ENCODE measurements at places on chromosomes 3 and 15. TPM values are rescaled to one million over a fixed set of nuclear protein-coding genes. Genes with fewer than 3 reads are reported as not detected.

Gene FEZF2
- not detected for total RNA-seq

Gene LEKR1
- total RNA-seq: 1.5 TPM

Gene GXYLT2
- 75.1 TPM for total RNA-seq

Gene CMTM8
- total RNA-seq: 1.4 TPM

Gene ABHD5
- total RNA-seq: 45.1 TPM

Gene RPL35A
- total RNA-seq: 450 TPM

Gene TAGLN3
- total RNA-seq: not detected

Gene ACP3
- under 0.01 TPM for total RNA-seq

Gene HHATL
- not detected for total RNA-seq

Gene GPR15
- total RNA-seq: not detected

Gene DNAH1
- total RNA-seq: 8.7 TPM

Gene PLAAT1
- under 0.01 TPM for total RNA-seq

Gene B3GALNT1
- 29.2 TPM for total RNA-seq

Gene SLC51B
- not detected for total RNA-seq

Gene CTDSPL
- 44.5 TPM for total RNA-seq

Gene ROPN1
- total RNA-seq: not detected

Gene TMCO5A
- total RNA-seq: not detected

Gene CYP1A2
- total RNA-seq: not detected

Gene GCNT3
- total RNA-seq: 0.72 TPM

Gene NMB
- 8.5 TPM for total RNA-seq

Gene SCN11A
- total RNA-seq: under 0.01 TPM

Gene CFAP100
- total RNA-seq: not detected

Gene ALG1L2
- 0.29 TPM for total RNA-seq
